ENCODE measurements at places on chromosomes 6 and 20.

- peak; percentile 21 for DNase-seq
These were observed 92.8 kb upstream of the MLN start for GRCh38 chr6:33896391-33897188.

DNA sequence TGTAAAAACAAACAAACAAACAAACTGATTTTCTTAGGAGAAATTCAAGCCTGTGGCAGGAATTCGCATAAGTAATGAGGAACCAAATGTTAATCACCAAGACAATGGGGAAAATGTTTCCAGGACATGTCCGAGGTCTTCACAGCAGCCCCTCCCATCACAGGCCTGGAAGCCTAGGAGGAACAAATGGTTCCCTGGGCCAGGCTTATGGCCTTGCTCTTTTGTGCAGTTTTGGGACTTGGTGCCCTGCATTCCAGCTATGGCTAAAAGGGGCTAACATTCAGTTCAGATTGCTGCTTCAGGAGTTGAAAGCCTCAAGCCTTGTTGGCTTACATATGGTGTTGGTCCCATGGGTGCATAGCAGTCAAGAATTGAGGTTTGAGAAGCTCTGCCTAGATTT is 1372.7 kb upstream of the CITED2 start:
- no peak for DNase-seq

DNA sequence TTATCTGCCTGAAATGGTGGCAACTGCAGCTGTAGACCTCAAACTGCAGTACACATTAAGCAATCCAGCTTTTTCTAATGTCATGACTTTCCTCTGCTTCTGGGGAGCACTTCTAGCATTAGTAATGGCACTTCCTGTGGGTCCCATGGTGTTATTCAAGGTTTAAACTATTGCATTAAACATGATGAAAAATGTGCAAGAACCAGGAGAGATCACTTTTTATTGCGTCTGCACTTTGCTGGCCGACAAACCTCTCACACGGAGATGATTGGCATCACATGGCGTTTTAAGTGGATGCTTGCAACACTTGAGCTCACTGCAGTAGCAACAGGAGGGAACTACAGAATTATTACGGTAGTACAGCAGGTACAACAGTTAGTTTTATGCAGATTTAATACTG is 148.4 kb downstream of the HIVEP2 start:
- DNase-seq: no peak

GRCh38 chr6:29510746-29511300 is 23.1 kb upstream of the MAS1L start:
- DNase-seq: no peak

DNA sequence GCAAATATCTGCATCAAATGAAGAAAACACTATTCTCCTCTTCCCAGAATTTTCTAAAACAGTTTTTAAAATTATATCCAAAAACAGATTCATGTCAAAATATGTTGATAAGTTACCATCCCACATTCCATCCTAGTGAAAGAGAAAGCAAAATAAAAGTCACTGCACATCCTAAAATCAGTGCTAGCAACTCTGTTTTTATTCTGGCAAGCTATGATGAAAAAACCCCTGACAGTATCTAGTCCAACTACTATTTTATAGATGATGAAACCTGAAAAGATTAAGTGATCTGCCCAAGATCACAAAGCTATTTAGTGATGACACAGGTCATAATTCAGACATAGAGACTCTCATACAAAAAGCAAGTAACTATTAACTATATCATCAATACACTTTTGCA is 190.3 kb upstream of the SHLD1 start:
- no peak for DNase-seq

- no peak for DNase-seq
These were observed 322.1 kb upstream of the NT5E start for GRCh38 chr6:85127696-85128243.

- DNase-seq: no peak
These were observed 58.2 kb downstream of the LINC00237 start for GRCh38 chr20:21047981-21048380.

DNA sequence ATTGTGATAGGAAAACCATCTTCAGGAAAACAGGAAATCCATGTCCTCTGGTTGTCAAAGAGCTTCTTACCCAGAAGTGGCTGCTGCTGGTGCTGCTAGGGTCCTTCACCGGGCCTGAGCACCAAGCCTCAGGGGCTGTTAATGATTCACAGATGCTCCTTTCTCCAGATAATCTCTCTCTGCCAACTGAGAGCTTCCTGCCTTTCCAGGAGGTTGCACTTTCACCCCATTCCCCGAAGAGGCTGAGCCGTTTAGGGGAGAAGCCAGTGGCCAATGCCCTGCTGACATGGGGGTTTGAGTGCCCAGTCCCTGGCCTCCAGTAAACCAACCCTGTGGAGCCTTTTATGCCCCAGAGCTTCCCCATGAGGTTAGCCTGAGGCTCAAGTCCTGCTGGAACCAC is 122.4 kb downstream of the CBLN4 start:
- DNase-seq: no peak

- peak; percentile 78 for DNase-seq
These were observed 121.8 kb downstream of the SULF2 start for GRCh38 chr20:47663354-47664067.

DNA sequence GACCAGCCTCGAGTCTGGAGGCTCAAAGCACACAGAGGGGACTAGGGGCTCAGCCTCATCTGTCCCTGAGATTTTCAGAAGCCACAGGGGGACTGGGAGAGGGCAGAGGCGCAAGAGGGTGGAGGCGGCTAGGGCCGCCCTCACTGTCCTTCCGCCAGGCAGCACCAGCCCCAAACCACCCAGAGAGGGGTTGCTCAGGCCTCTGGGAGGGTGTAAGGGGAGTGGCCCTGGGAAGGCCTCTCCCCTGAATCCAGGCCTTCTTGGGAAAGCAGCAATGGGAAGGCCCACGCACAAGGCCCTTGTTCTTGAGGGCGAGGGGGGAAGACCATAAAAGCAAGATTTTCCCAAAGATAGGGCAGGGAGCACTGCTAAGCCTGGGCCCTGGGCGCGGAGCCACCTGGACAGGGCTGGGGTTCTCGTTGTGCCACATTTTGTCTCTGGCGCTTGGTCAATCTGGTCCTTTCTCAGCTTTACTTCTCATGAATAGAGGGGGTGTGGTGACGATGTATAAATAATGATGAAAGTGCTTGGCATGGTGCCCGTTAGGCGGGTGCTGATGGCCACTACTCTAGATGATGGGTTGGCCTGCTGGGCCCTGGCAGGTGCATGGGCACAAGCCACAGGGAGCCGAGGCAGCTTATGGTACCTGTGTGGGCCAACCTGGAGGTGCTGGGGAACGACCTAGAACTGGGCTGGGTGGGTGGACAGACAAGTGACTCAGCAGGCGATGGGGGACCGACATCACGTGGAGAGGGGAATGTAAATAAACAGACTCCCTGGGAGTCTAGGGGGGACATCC is 4.8 kb downstream of the SAMD10 start:
- no peak for DNase-seq

- no peak for DNase-seq
These were observed 35.7 kb upstream of the CCDC167 start for GRCh38 chr6:37535428-37535758.

GRCh38 chr6:133854364-133855275 is 34.3 kb upstream of the TCF21 start:
- DNase-seq: peak; percentile 18

GRCh38 chr6:90329386-90330077 is 32.9 kb upstream of the BACH2 start:
- no peak for DNase-seq

GRCh38 chr6:121688974-121689373 is 253.5 kb downstream of the GJA1 start:
- DNase-seq: no peak

GRCh38 chr20:20489648-20490341 is 121.9 kb downstream of the INSM1 start:
- DNase-seq: no peak

- DNase-seq: no peak
These were observed 66.8 kb downstream of the PPP1R3G start for GRCh38 chr6:5151955-5152401.

GRCh38 chr6:136539967-136540652 is 10.1 kb downstream of the MAP7 start:
- DNase-seq: no peak

DNA sequence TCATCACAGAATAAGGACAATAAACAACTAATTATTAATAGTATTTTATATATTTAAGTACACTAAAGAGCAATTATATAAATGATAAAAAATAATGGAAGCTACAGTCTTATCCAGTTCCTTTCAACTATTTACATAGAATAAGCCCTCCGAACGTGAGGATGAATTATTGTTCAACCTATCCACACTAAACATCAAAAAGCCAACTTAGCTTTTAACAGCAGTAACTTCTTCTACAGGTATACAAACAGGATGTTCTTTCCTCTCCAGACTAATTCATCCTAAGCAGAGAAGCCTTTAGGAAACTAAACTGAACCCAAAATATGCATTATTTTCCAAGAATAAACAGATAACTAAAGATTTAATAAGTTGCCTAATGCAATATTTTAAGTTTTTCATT is 2.3 kb downstream of the FKBP5 start:
- no peak for DNase-seq

GRCh38 chr6:14470101-14470500 is 352.5 kb downstream of the CD83 start:
- no peak for DNase-seq

- no peak for DNase-seq
These were observed 68.7 kb upstream of the FOXC1 start for GRCh38 chr6:1540864-1541521.

GRCh38 chr20:23145281-23145700 is 59.2 kb upstream of the CD93 start:
- DNase-seq: no peak

- DNase-seq: no peak
These were observed 74.1 kb downstream of the HFE start for GRCh38 chr6:26161322-26161721.

- DNase-seq: no peak
These were observed 513.7 kb upstream of the SULF2 start for GRCh38 chr20:48298851-48299484.

DNA sequence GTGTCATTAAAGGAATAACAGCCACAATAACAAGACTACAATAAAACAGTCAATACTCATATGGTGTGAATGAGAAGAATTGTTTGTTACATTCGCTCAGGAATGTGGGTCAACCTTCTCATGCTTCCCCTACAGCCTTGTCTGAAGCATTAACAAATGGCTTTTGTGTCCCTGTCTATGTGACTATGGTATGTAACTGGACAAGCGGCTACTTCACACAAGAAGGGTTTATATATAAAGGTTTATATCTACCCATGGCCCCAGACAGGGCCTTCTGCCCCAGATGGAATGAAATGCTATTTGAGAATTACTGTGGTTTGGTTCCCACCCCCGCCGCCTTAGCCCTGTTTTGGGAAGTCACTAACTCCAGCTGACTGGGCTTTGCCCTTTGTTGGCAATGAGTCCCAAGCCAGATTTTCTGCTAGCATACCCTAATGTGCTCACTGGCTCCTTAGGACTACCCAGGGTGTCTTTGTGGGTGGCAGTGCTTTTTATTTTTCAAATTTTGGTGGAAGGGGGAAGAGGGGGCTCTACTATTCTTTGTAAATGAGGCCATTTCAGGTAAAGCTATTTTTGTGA is 39.4 kb downstream of the TFAP2A start:
- no peak for DNase-seq

DNA sequence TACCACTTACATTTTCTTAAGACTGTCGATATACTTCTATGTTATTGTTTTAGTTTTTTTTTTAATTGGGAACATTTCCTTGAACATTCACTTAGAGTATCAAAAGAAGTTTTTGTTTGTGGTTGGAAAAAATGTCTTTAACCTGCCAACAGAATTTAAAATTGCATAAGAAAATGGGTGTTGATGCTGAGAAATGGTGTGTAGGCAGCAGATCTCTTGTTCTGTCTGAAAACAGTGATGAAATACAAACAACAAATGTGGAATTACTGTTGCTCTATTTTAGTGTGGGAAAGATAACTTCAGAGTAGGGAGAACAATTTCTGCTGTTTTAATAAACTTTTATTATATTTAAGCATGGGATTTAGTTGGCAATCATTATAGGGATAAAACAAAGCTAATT is 293.5 kb downstream of the CDKAL1 start:
- no peak for DNase-seq

- no peak for DNase-seq
These were observed 30.9 kb downstream of the RSPH3 start for GRCh38 chr6:158969148-158969547.

DNA sequence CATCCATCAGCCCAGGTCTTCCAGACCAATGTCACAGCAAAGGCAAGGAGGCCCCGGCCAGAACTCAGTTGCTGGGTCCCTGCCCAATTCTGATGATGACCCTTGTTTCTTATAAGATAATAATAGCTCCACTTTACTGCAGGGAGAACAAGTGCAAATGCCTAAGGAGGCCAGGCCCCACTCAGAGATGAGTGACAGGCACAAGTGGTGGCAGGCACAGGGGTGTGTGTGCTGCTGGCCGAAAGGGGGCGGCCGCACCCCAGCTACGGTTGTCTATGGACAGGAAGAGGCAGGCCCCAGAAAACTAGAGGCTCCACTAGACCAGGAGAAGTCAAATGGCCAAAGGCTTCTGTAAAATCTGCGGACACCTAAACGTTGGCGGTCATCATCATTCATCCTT is 28.6 kb downstream of the GNAS-AS1 start:
- no peak for DNase-seq

DNA sequence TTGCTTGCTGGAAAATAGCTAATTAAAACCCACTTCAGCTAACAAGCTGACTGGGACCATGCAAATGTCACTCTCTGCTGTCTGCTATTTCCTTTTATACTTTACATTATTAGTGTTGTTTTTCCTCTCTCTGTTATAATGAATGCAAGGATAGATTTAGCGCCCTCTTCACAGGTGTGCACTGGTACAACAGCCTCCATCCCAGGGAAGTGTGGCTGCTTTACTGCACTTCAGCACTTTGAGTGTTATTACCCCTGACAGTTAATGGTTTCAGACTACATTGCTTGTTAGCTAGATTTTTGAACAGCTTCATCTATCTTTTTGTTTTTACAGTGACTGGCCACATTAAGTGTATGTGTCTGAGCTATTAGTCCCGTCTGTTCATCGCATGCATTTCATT is 405.7 kb downstream of the RNF144B start:
- no peak for DNase-seq

DNA sequence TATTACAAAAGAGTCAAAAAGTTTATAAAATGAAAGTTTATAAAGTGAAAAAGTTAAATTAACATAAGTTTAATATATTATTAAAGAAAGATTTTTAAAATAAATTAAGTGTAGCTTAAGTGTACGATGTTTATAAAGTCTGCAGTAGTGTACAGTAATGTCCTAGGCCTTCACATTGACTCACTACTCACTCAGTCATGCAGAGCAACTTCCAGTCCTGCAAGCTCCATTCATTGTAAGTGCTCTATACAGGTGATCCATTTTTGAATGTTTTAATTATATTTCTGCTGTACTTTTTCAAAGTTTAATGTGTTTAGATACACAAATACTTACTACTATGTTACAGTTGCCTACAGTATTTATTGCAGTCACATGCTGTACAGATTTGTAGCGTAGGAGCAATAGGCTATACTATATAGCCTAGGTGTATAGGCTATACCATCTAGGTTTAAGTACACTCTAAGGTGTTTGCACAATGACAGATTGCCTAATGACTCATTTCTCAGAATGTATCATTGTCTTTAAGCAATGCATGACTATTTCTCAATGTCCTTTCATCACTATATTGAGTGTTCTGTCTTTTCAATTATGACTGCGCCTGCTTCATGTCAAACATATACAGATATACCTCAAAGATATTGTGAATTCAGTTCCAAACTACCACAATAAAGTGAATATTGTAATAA is 1110.3 kb upstream of the MAP3K7 start:
- DNase-seq: no peak

GRCh38 chr20:8633366-8633765 is 435.5 kb upstream of the PLCB4 start:
- DNase-seq: no peak

GRCh38 chr6:137112067-137112355 is 61.4 kb downstream of the IL22RA2 start:
- no peak for DNase-seq
